NCI-H524 (cell line): ENCODE measurements at places on chromosomes 4 and X.

DNA sequence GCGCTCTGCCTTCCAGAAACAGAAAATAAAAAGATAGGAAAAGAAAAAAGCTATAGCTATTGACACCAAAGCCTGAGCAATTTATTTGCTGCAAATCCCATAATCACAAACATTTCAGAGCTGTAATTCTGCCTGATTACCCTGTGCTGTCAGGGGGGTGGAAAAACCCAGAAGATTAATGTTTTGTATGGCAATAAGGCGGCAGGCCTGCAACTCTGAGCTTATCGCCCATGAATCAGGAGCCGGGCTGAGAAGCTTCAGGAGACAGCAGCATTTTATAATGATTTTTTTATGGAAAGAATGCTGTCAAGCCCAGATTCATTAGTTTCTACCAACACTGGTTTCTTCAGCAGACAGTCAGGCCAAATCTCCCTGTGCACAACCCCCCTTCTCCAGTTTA is 82.6 kb upstream of the TMEM164 start:
- no peak for DNase-seq

- DNase-seq = no peak
Observed at GRCh38 chr4:180528003-180528402, 1715.2 kb upstream of the TENM3 start.

DNA sequence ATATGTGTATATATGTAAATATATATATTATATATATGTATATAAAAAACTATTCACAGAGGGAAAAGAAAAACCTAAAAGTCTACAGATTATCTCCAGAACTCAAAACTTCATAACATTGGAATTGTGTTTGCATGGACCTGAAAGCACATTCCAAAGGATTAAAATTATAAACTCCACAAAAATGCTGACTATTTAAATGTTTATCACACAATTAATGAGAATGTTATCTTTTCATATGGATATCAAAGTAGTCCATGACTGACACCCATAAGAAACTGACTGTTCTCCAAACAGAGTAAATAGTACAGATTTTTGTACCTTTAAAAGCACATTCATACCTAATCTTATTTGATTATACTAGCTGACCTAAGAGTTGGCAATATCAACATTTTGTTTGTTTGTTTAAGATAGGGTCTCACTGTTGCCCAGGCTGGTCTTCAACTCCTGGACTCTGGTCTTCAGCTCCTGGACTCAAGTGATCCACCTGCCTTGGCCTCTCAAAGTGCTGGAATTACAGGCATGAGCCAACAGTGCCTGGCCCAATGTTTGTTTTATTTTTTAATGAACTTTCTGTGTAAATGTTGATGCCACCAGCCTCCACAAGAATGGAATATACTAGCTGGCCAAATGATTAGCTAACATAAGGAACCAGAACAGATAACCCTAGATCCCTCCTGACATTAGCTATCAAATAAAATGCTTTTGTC is 50.0 kb downstream of the SLC39A8 start:
- DNase-seq = no peak

DNA sequence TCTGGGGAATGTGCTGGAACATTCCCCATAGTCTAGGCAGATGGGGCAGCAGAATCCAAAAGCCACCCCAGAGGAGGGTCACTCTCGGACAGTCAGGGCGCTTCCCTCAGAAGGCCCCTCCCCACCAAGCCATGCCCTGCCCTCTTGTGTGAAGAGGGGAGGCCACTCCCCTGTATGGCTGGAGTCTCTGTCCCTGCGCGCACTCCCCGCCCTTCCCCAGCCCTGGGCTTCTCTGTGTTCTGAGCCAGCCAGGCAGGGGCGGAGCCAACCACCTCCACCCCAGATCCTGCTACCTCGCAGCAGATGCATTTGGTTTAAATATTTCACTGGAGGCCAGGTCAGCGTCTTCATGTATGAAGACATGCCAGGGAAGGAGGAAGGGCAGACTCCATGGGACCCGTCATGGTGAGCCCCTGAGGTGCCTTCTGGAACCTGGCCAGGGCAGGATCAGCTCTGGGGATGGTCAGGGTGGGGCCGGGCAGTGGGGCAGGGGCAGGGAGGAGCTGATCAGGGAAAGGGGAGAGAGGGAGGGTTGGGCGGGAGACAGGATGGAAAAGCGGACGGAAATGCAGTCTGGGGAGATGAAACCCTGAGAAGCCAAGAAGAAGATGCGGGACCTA is 107.3 kb downstream of the ADRA2C start:
- no peak for DNase-seq

GRCh38 chr4:118889312-118889691 is 648 bp downstream of the SYNPO2 start:
- no peak for DNase-seq

- DNase-seq = peak; percentile 28
Observed at GRCh38 chr4:78787392-78788006, 11.3 kb downstream of the BMP2K start.
